Stimulated activated CD4-positive, alpha-beta T cell treated with anti-CD3 and anti-CD28 coated beads, Interleukin-12 subunit alpha, Interleukin-12 subunit beta, amount 100 ng/mL, for 4 hours (primary cell): ENCODE measurements at places on chromosomes 11 and 22.

GRCh38 chr11:62645671-62645945 is 805 bp downstream of the GANAB start:
- DNase-seq = no peak

DNA sequence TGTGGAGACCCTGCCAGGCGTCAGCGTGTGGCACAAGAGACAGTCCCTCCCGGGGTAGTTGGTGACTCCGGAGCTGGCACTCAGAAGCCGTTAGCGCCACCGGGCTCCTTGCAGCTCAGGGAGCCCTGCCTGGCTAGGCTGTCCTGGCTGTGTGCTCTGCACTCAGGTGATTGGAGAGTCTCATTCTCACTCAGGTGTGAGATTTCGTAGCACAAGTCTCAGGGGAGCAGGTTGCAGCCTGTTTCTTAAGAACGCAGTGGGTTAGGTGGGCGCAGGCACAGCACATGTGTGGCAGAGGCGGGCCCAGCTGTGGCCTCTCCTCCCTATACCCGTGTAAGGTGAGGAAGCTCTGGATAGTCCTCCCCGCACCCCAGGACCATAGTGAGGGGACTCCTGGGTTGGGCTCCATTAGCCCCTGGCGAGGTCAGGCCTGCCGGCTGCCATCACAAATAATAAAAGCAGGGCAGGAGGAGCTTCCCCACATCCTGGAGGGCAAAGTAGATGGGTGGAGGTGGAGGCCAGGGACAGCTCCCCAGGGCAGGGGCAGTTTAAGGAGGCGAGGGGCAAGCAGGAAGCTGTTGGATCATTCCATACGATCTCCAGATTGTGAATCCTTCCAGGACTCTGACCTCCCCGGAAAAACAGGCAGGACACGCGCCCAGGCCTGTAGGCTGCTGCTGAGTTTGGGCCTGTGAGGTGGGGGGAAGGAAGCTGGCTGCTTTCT is 39.4 kb downstream of the SBF1 start:
- DNase-seq = no peak

GRCh38 chr22:35660291-35661127 is 12.3 kb downstream of the APOL6 start:
- peak; percentile 27 for DNase-seq

DNA sequence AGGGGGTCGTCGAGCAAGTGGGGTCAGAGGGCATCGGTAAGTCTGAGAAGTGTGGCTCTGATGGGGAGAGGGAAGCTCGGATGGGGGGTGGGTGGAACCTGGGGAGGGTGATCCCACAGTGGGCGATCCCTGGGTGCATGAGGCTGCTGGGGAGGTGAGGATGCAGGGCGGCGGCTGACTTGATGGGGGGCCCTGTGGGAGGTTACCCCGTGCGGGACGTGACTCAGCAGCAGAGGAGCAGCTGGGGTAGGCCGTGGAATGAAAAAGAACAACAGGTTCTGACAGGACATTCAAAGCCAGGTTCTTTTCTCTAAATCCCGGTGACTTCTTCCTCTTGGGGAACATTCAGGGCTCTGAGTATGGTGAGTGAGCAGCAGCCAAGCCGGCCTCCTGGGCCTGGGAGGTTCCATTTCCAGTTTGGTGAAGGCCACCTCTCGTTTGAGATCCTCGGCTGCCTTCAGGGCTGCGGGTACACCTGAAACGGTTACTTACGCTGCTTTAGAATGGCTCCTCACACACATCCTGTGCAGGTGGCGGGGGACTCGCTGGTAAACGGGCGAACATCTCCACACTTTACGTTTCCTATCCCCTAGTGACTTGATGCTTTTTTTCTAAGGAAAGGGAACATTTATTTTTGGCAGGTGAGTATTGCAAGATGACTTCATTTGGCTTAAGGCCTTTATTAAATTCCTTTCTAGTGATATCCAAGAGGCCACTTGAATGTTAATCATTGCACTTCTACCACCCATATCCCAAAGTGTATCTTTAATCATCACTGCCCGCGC is 278.2 kb downstream of the TBC1D22A start:
- DNase-seq = no peak

- no peak for DNase-seq
Measured at GRCh38 chr11:120666121-120666639, 154.6 kb downstream of the GRIK4 start.

DNA sequence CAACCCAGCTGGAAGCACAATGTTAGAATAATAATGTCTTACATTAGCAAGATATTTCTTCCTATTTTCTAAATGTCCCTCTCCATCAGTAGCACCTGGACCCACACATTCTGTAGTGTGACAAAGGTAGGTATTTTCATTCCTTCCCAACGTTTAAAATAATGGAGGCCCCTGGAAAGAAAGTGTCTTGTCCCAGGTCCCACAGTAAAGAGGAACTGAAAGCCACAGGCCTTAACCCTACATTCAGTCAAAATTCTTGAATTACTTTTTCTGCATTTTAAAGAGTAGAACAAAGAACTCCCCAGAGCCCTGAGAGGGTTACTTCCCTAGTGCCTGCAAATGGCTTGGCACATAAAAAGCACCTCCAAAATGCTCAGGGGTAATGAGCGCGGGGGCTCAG is 26.3 kb downstream of the OPCML start:
- no peak for DNase-seq

- no peak for DNase-seq
Measured at GRCh38 chr11:57131080-57131790, 50.5 kb upstream of the LRRC55 start.

DNA sequence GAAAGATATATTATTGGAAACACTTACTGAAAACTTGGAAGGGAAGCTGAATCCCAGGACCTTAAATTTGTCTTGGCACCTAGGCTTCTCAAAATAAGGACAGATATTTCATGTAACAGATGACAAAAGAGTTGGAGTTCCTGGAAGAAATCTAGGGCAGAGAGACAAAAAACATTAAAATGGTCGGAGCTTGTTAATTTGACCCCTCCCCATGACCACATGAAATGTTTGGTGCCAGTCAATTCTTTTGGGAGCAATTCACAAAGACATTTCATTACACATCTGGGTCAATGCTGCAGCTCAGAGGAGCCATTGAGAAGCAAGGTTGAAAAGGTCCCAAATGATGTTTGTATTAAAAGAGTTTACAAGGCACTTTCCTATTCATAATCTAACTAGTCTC is 162.0 kb upstream of the GUCY1A2 start:
- DNase-seq = no peak

GRCh38 chr11:67493548-67494370 is 10.9 kb downstream of the AIP start:
- no peak for DNase-seq

GRCh38 chr11:2166091-2166851 is 5.3 kb upstream of the INS start:
- DNase-seq = peak; percentile 53

GRCh38 chr22:26550498-26551033 is 38.3 kb upstream of the TFIP11 start:
- no peak for DNase-seq

- no peak for DNase-seq
Measured at GRCh38 chr11:65378928-65379638, 3.4 kb downstream of the SLC25A45 start.

- no peak for DNase-seq
Measured at GRCh38 chr11:77154381-77155081, 26.5 kb downstream of the MYO7A start.
